Immature natural killer cell (primary cell): ENCODE measurements at places on chromosomes 2 and 18. TPM values are rescaled to one million over a fixed set of nuclear protein-coding genes. Genes with fewer than 3 reads are reported as not detected.

The GCA gene
- 6.1 TPM for polyA plus RNA-seq

The ELOA2 gene
- polyA plus RNA-seq, result not detected

The TUBB6 gene
- polyA plus RNA-seq, result 4.8 TPM

The CHN1 gene
- polyA plus RNA-seq, result not detected

The PECR gene
- 23.8 TPM for polyA plus RNA-seq

The DYNAP gene
- not detected for polyA plus RNA-seq

The UCN gene
- polyA plus RNA-seq, result not detected

The GPR155 gene
- 2.7 TPM for polyA plus RNA-seq

The BARD1 gene
- polyA plus RNA-seq, result 6.8 TPM

The GALNT3 gene
- 7.2 TPM for polyA plus RNA-seq

The MC2R gene
- polyA plus RNA-seq, result not detected

The TXNDC2 gene
- not detected for polyA plus RNA-seq

The CYBRD1 gene
- polyA plus RNA-seq, result 32.1 TPM

The CLEC4F gene
- not detected for polyA plus RNA-seq

The MAP3K19 gene
- not detected for polyA plus RNA-seq

The IL1RN gene
- polyA plus RNA-seq, result 2.3 TPM

The LIPG gene
- polyA plus RNA-seq, result not detected

The ALPI gene
- not detected for polyA plus RNA-seq

The ABI2 gene
- 17.6 TPM for polyA plus RNA-seq

The TDRD15 gene
- polyA plus RNA-seq, result not detected

The UNC80 gene
- not detected for polyA plus RNA-seq

The FHOD3 gene
- not detected for polyA plus RNA-seq

The NAT8 gene
- polyA plus RNA-seq, result not detected

The LYPD6B gene
- not detected for polyA plus RNA-seq

The LHCGR gene
- polyA plus RNA-seq, result not detected

The MROH2A gene
- polyA plus RNA-seq, result not detected

The MAB21L4 gene
- not detected for polyA plus RNA-seq

The INPP5D gene
- polyA plus RNA-seq, result 307 TPM

The EML6 gene
- not detected for polyA plus RNA-seq

The ALLC gene
- not detected for polyA plus RNA-seq

The TAF4B gene
- polyA plus RNA-seq, result 1.1 TPM

The TNS1 gene
- polyA plus RNA-seq, result not detected

The TMEM163 gene
- 5.2 TPM for polyA plus RNA-seq

The SLC4A3 gene
- polyA plus RNA-seq, result not detected

The BMP10 gene
- polyA plus RNA-seq, result not detected

The IGFBP2 gene
- polyA plus RNA-seq, result 0.66 TPM

The CTNNA2 gene
- polyA plus RNA-seq, result not detected
